NCI-H1436 treated with DMSO at 0.1 percent for 48 hours (cell line): ENCODE measurements at places on chromosomes 11 and 22.

GRCh38 chr22:46876357-46876934, 114.0 kb downstream of the TBC1D22A start:
- DNase-seq = no peak

GRCh38 chr22:24432059-24432853, 4.9 kb downstream of the ADORA2A start:
- DNase-seq = no peak

GRCh38 chr11:79744941-79745340, 304.1 kb upstream of the TENM4 start:
- DNase-seq = no peak

- DNase-seq = no peak
Measured at GRCh38 chr11:57410287-57410686, 16.6 kb downstream of the SLC43A3 start.

DNA sequence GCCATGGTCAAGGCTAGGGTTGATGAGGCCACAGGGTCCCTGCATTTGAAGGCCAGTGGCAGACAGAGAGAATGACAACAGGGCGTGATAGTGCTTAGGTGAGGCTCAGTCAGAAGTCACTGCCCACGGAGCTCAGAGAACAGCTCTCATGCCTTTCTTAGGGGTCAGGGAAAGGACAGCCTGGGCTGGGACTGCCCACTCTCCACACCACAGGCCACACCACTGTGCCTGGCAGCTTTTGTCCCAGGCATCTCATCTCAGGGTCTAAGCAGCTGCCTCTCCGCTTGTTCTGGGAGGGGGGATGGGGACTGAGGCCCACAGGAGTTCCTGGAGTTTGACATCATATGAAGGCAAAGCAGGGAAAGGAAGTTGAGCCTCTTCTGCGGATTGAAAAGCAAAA, 150.2 kb upstream of the B3GAT1 start:
- DNase-seq = no peak
